ENCODE measurements at places on chromosomes 2 and 18.

DNA sequence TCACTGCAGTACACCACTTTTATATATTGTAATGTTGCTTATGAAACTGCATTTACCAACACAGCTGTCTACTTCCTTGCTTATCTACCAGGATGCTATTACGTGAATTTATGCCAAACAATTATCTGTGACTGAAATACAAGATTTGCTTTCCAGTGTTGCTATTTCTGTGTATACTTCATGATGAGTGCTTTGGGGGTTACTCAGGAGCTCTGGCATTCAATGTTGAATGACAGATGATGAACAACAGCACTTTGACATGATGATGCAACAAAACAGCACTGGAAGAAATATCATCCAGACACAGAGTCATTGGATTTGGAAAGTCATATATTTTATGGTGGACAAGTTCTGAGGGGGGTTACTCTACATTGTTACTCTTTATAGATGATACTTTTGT is 125.8 kb downstream of the NETO1 start:
- DNase-seq = no peak

DNA sequence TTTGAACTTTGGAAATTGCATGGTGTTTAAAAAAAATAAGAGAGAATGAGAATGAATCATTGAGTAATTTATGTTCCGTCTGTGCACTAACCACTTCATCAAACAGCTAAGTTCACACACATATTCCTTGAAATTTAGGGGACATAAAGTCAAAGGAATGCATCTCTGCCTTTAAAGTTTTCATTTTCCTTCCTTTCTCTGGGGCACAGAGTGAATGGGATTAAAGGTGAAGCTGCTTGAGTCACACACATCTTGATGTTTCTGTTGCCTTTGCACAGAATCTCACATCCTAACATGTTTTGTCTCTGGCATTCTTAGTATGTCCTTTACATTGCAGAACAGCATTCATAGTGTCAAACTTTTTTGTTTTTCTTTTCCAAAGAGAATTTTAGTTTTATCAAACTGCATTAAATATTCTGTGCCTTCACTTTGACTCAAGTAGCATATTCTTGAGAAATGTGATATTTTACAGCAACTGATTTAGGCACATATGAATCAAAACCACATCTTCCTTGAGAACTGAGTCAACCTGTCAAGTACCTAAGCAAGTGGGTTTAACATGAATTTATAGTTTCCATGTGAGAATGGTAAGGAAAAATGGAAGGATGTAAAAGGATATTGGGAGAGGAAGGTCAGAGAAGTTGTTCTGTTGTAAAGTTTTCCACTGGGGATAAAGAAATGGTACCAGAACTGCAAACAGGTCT is 169.1 kb upstream of the THUMPD2 start:
- DNase-seq = no peak

DNA sequence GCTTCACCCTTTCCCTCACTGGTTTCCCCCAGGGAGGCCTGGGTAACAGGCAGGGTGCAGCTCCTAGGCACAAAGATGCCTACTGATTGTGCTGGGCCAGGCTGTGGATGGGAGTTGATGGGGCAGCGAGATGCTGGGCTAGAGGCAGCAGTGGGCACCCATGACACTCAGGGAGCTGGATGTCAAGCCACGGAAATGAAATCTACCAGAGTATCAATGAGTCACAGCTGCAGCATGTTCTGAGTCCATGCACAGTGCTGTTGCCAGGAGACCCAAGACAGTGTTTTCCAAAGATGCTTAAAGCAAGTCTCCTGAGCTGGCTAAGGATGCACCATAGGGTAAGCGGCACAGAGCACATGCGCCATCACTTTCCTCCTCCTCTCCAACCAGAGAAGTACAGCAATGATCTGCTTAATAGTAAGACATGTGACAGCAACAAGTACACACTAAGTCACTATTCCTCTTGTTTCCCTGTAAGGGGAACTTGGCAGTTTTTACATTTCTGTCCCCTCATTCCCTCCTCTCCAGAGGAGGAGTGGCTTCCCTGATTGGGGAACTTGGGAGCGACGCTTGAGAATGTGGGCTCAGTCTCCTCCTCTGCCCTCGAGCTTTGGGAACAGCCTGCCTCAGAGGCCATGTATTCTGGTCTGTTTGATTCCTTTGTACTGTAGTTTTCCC is 57.2 kb downstream of the CDC42EP3 start:
- no peak for DNase-seq

DNA sequence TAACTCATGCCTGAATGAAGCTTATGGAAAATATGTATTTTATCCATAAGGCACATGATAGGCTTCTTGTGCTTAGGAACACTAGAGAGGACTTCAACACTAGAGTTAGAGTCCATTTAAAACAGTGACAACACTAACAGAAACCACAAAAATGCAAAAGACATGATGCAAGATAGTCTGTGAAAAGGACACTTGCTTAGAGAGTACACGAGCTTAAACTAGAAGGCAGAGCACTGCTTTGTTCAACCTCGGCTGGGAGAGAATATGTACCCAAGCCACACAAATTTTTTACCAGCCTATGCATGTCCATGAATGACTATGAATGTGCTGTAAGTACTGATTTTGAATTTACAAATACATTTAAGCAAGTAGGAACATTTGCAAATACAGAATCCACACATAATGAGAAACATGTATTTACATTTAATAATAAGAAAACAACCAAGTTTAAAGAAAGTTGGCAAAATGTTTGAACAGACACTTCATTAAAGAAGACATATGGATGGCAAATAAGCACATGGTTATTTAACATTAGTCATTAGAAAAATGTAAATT is 130.6 kb downstream of the SPOPL start:
- no peak for DNase-seq

- DNase-seq = no peak
Observed at GRCh38 chr2:218168016-218168415, 1.3 kb upstream of the CXCR1 start.

DNA sequence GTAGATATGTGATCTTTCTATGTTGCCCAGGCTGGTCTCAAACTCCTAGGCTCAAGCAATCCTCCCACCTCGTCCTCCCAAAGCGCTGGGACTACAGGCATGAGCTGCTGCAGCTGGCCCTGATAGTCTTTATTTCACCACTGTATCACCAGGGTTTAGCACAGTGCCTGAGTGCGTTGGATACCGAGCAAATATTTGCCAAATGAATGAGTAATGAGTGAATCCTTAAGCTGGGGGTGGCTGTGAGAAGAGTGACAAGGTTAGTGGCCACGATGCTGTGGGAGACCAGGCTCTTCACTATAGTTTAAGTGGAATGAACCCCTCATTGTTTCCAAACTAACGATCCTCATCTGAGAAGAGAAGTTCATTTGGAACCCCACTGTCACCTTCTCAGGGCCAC is 60.8 kb upstream of the FAM136A start:
- no peak for DNase-seq

- no peak for DNase-seq
Observed at GRCh38 chr2:169895294-169895985, 68.2 kb downstream of the UBR3 start.

- no peak for DNase-seq
Observed at GRCh38 chr2:45115181-45115580, 105.9 kb upstream of the SIX2 start.

DNA sequence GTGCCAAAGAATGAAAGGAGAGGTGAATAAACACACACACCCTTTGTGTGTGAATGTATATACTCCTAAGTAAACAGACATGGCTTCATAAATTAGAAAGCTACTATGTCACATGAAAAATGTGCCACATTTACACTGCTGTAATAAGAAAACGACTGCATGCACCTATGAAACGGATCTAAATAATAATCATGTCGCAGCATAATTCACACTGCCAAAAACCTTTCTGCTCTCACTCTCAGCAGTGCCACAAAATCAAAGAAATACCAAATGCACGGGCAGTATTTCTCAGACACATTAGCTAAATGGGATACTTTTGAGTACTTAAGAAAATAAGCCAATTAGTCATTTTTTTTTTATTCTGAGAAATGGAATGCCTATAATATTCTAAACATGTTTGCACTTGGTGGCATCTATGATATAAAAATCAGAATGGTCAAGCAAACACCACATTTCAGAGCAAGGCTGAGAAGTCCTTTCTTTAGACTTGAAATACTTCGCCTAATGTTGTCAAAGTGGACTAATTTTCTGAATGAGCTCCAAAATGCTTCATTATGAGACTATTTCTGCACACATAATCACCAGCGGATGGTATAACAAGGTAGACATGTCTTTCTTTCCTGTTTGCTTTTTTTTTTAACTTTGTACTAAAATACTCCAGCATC is 6.6 kb downstream of the BCL11A start:
- no peak for DNase-seq

GRCh38 chr2:74979844-74980243 is 21.4 kb downstream of the POLE4 start:
- no peak for DNase-seq

DNA sequence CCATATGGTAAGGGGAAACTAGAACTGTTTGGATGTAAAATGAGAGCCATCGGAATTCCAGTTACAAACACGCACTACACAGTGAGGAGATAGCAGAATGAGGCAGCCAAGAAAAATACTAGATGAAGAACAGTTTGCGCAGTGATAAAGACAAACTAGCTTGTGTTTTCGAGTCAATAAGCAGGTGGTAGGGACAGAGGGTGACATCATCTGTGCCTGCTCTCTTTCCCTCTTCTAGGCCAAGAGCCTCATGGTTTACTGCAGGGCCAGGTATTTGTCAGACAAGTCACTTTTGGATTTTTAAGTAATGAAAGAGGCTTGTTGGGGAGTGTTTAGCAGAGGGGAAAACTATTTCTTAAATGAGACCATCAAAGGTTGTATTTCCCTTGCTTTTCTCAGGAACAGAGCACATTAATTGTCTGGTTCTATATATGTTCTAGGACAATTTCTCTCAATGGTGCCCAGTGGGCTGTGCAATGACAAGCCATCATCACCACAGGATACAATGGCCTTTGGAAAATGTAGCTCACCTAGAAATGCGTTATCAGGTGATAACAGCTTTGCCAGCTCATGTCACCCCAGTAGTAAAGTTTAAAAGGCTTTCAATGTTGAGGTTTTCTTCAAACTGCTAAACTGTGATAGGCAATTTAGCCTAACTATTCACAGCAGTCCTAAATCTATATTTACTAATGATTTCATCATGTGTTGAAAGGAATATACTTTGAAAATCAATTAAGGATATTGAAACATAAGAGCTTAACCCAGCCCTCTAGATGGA is 1210.3 kb upstream of the ZEB2 start:
- DNase-seq = no peak

DNA sequence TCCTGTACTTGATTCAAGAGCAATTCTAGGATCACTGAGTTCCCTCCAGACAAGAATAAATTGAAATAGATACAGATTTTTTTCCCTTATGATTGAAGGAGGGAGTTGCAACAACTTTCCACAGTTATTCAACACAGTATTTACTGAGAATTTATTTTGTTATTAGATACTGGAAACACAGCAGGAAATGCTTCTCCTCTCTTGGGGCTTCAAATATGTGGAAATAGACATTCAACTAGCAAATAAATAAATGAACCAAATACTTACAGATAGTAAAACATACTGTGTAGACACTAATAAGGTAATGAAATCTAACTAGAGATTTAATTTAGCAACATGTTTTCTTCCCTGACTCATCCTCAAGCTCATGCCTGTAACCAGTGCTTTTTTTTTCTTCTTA is 169.2 kb downstream of the LNPK start:
- no peak for DNase-seq

- DNase-seq = no peak
Observed at GRCh38 chr2:437180-437579, 149.3 kb upstream of the ALKAL2 start.

GRCh38 chr2:214628091-214628490 is 181.4 kb downstream of the BARD1 start:
- no peak for DNase-seq

GRCh38 chr2:189379287-189379630 is 62.0 kb upstream of the WDR75 start:
- DNase-seq = no peak

- DNase-seq = no peak
Observed at GRCh38 chr2:188307850-188308283, 16.2 kb downstream of the GULP1 start.

GRCh38 chr2:181910028-181910831 is 18.7 kb downstream of the ITPRID2 start:
- no peak for DNase-seq

DNA sequence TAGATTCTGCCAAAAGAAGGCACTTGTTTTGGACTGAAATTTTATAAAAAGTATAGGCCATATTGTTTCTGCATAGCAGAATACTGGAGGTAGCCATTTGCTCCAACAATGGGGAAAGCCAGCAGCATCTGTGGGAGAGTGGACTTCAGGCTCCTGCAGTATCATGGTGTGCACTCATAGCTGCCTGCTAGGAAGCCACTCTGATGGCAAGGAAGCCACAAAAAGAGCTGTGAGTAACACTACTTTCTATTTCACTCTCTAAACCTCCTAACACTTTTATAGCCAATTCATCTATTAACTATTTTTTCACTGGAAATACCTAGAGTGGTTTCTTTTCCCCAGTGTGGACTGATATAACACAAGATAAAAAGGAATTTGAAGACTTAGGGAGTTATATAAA is 144.4 kb upstream of the KCNJ3 start:
- DNase-seq = no peak

DNA sequence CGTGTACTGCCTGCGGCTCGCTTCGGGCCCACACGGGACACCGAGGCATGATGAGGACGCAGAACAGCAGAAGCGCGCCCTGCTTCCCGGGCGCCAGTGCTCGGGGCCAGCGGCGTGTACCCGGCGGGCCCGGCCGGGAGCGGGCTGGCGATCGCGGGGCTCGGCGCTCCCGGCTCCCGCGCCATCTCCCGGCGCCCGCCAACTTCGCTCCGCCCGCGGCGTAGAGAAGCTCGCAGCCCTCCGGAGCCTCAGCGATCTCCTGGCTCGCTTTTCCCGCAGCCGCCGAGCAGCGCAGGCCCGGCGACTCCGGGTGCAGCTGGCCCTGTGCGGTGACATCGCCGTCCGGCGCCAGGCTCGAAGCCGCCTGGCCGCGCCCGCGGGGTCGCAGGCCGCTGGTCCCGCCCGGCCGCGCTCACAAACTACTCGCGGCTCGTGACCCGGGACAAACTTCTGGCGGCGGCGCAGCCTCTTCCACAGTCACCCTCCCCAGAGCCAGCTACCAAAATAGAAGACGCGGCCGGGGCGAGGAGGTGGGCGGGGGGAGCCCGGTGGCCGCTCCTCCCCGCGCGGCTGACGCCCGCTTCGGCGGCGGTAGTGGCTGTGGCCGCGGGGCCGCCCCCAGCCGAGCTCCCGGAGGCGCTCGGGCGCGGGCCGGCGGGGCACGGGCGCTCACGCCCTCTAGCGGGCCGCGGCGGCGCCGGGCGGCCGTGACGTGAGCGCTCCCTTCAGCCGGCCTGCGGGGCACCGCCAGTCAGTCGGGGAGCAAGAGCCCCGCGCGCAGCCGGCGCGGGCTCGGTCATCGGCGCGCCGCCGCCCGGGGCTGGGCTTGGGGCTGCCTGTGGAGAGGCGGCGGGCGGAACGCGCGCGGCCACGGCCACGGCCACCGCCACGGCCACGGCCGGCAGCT is at the start of gene PTPRM:
Gene PTPRM (plus strand): TSS at position 750 of the 907 bp plus-strand sequence. CDS start 503 bp downstream, outside the sequence.
- DNase-seq = no peak

- DNase-seq = no peak
Observed at GRCh38 chr2:172943539-172943938, 132.1 kb upstream of the MAP3K20 start.

- no peak for DNase-seq
Observed at GRCh38 chr2:130310881-130311280, 31.8 kb upstream of the IMP4 start.

Data from GM12864 (cell line).